Effector CD8-positive, alpha-beta T cell (primary cell): ENCODE measurements at places on chromosomes 2 and 18.

DNA sequence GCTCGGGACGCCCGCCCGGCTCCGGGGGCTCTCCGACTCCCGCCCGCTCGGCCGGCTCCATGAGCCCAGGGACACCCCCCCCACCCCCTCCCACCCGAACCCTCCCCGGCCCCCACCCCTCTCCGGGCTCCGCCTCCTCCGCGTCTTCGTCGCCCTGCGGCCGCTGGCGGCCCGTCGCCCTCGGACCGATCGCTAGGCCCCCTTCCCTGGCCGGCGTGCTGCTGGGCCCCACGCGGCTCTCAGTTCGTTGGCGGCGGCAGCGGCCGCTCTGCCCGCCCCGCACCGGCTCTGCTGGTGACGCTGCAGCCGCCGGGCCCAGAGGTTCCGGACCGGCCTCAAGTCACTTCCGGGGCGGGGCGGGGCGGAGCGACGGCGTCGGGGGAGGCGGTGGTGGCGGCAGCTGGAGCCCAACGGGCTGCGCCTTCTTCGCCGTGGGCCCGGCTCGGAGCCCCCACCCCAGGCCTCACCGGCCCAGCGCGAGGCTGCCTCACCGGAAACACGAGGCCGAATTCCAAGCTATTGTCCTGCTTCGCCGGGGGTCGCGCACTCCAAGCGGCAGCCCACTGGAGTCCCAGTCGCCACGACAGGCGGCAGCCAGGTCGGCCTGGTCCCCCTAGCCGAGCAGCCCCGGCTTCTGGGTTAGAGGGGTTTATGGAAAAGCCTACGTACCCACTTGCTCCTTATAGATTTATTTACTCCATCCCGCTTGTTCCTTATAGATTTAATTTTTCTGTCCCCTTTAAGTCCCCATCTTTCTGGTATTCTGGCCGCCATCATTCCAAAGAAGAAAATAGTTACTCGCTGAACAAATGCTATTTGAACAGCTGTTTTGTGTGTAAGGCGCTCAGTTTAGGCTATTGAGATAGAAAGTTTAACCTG is at the start of gene PSME4:
Gene PSME4, minus strand, starts transcription at position 270 of the 879 bp plus-strand sequence. Its CDS starts 209 bp downstream, at position 61.
- peak; percentile 90 for DNase-seq

DNA sequence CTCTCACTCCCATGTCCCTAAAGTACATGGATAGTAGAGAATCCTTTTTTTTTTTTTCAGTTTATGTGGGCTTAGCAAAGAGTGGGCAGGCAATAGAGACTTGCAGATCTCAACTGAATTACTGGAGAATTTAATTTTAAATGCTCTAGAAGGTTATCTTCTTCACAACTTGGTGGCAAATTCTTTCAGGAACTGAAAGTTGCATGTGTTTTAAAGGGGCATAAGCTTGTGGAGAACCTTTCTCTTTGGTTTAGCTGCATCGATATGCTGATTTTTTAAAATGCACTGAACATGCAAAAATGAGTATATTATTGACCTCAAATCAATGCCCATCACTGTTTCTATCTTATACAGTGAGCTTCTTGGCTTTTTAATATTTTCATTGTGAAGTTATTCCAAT is 24.9 kb upstream of the GALNT3 start:
- DNase-seq = no peak

DNA sequence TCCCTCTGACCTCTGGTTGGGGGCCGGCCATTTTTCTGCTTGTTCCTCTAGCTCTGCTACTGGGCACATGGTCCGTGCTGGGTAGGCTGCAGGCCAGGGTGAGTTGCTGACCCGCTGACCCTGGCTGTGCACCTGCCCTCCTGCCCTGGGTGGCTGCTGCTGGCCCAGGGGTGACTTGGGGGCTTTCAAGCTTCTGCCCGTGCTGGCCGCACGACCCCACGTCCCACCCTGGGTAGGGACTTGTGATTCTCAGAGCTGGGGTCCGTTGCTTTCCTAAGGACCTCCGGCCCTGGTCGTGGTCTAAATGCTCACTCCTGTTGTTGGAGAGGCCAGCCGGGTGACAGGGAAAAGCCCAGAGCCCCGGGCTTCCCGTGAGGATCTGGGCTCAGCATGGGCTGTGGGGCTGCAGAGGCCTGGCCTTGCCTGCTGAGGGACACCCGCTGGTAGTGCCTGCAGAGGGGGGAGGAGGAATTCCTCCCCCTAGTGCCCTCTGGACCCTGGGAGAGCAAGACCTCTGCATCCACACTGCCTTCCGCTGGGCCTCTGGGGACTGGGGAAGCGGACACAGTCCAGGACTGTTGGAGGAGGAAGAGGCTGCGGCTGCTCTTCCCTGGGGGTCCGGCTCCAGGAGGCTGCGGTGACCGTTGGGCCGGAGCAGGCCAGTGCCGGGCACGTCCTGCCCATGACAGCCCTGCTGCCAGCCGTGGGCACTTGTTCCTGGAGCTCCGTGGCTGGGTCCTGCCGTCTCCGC is 6.3 kb upstream of the GAL3ST2 start:
- no peak for DNase-seq

GRCh38 chr2:216687646-216688045 is 7.7 kb downstream of the IGFBP5 start:
- DNase-seq = no peak

GRCh38 chr2:37230581-37230980 is 815 bp downstream of the CEBPZ start:
- no peak for DNase-seq
